Peyer's patch (tissue), 4 donors: ENCODE measurements at places on chromosomes 6 and 20. TPM values are rescaled to one million over a fixed set of nuclear protein-coding genes. Genes with fewer than 3 reads are reported as not detected.

DNA sequence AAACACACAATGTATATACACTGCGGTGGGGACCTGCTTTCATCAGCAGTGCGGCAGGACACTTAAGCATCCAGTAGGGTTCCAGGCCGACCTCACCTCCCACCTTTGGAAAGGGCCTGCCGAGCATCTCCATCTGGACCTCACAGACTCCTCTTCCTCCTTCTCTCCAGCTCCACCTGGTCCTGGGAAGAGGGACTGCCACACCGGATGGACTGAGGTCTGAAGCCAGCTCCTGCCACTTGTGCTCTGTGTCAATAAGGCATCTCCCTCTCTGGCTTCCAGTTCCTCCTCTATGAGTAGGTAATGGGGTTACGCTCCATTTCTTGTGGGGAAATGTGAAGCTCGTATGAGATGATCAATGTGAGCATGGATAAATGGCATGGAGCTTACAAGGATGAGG lies 19.1 kb upstream of the NNAT start:
- no peak for DNase-seq

DNA sequence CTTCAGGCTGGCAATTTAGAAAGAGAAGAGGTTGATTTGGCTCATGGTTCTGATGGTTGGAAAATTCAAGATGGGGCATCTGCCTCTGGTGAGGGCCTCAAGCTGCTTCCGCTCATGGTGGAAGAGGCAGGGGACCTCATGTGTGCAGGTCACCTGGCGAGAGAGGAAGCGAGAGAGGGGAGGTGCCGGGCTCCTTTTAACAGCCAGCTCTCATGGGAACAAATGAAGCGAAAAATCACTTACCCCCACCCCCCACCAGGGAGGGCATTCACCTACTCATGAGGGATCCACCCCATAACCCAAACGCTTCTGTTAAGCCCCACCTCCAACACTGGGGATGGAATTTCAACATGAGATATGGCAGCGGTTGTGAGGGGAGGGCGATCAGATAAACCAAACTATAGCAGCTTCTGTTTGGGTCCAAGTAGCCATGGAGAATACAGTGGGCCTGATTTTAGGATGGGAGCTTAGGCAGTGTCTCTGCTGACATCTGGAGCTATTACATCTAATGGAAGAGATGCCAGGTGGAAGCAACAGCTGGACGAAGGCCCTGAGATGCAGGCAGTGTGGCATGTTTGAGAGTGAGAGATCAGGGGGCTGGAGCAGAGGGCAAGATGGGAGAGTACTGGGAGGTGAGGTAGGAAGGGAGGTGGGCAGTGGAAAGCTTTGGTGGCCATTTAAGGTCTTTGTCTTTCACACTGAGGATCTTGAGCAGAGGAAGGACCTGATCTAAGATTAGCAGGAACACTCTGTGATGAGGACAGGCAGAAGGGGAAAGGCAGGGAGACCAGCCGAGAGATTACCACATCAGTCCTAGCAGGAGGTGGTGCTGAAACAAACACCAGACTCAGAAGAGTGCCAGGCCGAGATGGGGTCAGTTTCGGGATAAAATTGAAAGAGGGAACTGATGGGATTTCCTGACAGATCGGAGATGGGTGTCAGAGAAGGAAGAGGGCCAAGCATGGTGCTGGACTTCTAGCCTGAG lies 161.8 kb downstream of the NFATC2 start:
- DNase-seq: no peak

DNA sequence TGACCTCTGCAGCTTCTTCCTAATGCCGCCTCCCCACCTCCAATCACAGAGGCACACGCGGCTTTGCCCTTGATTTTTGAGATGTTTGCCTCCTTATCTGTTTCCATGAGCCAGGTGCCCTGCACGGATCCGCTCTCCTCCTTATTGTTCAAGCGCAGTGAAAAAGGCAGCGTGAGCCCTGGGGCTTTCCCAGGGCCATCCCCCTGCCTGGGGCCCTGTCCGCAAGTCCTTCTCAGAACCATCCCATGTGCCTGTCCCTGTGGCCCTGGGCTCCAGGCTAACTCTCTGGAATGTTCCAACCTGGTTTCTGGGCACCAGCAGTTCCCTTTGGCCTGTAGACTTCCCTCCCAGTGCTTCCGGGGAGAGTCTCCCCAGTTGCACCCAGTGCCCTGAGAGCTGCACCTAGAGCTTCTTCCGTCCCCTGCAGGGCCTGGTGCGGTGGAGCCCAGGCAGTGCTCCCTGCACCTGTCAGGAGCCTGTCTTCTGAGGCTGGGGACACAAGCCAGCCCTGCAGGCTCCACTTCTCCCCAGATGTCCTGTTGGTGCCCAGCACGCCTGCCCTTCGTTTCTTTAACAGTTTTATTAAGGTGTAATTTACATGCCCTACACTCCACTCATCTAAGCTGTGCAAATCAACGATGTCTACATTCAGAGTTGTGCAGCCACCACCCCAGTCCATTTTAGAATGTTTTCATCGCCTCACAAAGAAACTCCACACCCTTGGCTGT lies 330.3 kb downstream of the CDH4 start:
- no peak for DNase-seq

DNA sequence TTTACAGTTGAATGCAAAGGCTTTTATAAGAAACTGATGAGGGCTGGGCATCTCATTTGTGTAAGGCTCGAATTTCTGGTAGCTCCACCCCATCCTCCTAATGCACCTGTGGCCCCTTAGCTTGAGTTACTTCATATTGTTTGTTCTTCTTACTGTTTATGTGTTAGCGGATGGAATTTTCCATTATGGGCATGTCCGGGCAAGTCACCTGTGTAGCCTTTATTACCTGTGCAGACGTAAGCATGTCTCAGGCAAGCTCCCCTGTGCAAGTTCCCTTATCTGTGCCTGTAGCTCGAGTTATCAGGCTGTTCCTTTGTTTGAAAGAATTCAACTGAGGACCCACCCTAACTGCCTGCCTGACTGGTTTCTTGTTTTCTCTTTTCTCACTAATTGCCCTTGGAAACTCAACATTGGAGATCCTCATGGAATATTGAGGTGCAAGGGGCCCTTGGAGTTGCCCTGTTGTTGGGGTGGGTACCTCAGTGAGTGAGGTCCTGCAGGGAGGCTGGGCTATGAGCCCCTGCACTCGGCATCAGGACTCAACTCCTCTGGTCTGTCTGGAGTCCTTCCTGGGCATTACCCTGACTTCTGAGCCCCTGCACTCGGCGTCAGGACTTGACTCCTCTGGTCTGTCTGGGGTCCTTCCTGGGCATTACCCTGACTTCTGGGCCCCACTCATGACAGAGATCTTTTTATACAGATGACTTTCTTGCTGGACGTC lies 207.9 kb upstream of the SULF2 start:
- DNase-seq: no peak

Gene GPR6
- not detected for total RNA-seq

Gene APCDD1L
- not detected for total RNA-seq

Gene CCDC170
- 0.35 TPM for total RNA-seq
